Ecto neural progenitor cell (in vitro differentiated cells): ENCODE measurements at places on chromosomes 4 and X.

DNA sequence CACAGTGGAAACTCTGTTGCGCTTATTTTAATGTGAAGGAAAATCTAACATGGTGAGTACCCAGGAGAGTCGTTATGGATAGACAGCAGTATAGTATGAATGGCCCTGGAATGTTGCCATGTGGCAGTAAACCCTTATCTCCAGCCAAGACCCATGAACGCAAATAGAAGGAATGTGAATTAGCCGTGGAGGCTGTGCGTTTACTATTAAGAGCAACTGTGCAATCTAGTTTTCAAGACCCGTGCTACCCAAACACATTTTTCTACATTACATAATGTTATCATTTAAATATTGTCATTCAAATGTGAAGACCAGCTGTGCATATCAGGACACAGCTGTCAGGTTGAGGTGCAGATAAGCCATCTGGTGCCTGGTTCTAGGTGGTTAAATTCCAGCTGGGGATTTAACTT is 13.3 kb upstream of the AGA start:
- no peak for DNase-seq

DNA sequence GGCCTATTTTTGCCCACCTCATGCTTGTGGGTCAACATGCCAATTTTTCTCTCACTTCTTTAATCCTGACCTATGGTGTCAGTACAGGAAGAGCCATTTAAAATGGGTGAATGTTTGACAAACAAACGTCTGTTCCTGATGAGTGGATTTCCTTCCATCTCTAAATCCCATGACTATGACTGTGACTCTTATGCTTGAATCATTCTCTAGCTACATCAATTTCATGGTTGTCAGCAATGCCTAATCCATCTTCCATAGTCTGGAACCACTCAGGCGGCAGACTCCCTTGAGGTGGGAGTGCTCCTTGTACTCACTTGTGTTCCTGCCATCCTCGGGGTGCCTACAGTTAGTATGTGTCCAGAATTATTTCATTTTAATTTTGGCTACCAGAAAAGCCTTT is 194.9 kb upstream of the RPS6KA3 start:
- DNase-seq: no peak

DNA sequence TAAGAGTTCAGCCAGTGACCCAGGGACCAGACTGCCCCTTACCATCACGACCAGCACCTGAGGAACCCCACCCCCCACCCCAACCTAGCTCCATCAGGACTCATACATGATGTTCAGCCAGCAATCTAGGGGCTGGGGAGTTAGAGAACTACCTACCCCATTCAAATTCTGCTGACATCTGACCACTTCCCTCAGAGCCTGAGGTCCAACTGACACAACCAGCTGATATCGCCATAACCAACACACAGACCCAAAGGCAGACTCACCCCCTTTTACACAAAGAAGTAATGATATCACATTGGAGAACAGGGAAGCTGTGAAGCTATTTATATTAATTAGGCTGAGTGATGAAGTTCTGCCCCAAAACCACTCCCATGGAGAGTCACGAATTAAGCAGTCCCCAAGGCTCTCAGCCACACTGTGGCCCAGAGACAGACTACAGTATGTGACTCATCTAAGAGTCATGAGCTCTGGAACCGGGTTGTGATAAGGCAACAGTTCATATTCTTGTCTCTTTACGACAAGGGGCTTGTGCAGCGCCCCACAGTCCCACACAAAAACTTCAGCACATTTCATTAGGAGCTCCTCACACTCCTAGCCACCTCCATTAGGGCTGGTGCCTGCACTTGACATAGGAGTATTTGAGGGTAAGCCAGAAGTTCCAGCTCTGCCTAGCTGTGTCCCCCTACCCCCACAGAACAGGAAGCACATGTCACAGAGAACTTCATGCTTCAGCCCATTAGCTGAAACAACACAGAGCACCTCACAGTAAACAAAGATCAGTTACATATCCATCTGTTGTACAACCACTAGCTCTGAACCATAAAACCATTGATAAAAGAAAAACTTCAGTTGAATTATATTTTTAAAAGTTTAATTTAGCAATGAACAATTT is 184.7 kb upstream of the ZCCHC13 start:
- no peak for DNase-seq

- no peak for DNase-seq
Measured at GRCh38 chr4:8038719-8039251, 99.1 kb upstream of the AFAP1 start.
